ENCODE measurements at places on chromosomes 2 and 18. TPM values are rescaled to one million over a fixed set of nuclear protein-coding genes. Genes with fewer than 3 reads are reported as not detected.

TRIM43 gene
- total RNA-seq = not detected

DNAH6 gene
- 1.9 TPM for total RNA-seq

BCL2L11 gene
- total RNA-seq = 33.4 TPM

EFR3B gene
- total RNA-seq = 0.12 TPM

ZNF892 gene
- 5.9 TPM for total RNA-seq

KLHL41 gene
- total RNA-seq = 0.25 TPM

REG3A gene
- total RNA-seq = not detected

TMEM169 gene
- 3.6 TPM for total RNA-seq

KLHL14 gene
- total RNA-seq = not detected

ACMSD gene
- not detected for total RNA-seq

GAREM1 gene
- 0.28 TPM for total RNA-seq

FHOD3 gene
- not detected for total RNA-seq

UGT1A1 gene
- total RNA-seq = not detected

IL1RL1 gene
- total RNA-seq = 0.33 TPM

HES6 gene
- 0.67 TPM for total RNA-seq

Data from CD4-positive, alpha-beta memory T cell (primary cell).